Ascending aorta (tissue), 2 donors: ENCODE measurements at places on chromosomes 11 and 22.

- no peak for DNase-seq
Measured at GRCh38 chr22:30185549-30185948, 61.0 kb downstream of the LIF start.

DNA sequence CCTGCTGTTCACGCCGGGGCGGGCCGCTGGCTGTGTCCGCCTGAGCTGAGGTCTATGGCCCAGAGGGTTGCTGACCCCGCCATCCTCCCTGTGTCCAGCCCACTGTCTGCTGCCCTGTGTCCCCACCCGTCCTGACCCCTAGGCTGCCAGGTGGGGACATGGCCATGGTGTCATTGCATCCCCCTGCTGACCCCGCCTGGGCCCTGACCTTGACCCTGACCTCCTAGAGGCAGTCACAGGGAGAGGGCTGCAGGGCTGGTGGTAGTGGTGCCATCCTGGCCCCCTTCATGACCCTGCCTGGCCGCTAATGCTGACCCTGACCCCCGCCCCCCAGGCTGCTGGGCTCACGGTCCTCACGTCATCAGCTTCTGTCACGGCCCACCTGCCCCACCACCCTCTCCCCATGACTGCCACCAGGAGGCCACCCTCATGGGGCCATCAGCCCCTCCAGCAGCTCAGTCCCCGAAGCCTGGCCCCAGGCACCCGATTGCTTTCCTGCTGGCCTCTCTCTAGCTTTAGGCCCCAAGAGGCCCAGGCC, 285.9 kb downstream of the BRD1 start:
- peak; percentile 53 for DNase-seq

DNA sequence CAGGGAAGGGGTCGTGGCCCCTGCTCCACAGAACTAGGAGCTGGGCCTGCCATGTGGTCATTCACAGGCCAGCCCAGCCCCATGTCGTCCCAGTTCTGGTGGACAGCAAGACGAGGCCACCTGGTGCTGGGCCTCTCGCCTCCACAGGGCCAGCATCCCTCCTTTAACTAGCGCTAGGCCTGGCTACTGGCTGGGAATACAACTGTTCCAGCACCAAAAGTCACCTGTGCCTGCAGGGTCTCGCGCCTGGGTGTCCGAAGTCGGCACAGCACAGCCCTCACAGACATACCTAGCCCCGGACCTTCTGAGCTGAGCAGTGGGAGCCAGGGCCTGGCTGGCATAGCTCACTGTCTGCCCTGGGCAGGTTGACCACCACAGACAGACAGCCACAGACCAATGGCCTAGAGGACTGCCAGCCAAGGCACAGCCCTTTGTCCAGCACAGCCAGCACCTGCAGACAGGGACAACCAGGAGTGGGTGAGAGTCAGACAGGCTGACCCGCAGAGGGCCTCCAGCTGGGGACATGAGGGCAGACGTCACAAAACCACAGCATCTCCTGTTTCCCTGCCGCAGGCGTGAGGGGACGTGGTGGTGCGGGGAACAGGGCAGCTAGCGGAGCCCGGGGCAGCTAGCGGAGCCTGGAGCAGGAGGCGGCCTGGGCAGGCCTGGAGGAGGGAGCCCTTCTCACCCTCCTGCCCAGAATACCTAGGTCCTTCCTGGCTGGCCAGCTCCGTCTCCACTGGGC, 27.2 kb upstream of the TH start:
- no peak for DNase-seq

DNA sequence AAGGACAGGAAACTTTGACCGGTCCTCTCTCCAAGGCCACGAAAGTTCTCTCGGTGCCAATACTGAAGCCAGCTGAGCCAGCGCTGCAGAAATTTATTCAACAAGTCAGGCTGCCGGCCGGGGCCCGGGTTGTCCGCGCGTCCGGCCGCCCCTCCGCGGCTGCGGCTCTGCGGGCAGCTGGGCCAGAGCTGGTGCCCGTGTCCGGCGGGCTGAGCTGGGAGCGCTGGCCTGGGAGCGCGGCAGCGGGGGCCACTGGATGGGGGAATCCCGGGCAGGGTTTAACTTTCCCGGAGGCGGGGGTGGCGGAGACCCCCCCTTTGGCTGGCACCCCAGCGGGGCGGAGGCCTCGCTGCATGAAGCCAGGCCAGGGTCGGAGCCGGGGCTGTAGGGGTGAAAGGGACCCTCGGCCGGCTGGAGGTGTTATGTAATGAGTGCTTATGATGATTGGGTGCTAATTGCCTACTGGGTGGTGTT, 12.3 kb upstream of the CACNA1I start:
- DNase-seq, result no peak

DNA sequence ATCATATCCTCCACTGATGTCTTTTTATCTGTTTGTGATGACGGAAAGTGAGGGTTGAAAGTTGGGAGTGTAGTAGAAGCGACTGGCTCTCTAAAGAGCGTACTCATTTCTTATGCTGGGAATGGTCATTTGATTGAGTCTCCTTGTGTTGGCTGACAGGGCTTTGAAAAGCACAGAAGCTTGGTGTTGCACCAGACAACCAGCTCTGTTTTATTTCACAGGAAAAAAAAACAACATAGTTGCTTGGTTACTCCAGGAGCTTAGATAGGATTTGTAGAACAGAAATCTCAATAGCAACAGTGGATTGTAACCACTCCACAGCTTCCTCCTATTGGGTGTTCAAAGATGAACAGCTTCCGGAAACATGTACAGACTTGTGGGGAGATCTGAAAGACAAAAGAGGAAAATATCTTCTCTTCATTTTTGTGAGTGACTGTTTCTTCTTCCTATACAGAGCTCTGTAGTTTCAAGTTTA, 2.7 kb downstream of the RBM14 start:
- DNase-seq, result no peak

GRCh38 chr11:9834291-9834690, 170.4 kb downstream of the SWAP70 start:
- DNase-seq, result no peak

- DNase-seq, result no peak
Measured at GRCh38 chr11:111723595-111723994, 42.6 kb downstream of the PPP2R1B start.

GRCh38 chr11:18324381-18324780, 2.0 kb downstream of the GTF2H1 start:
- no peak for DNase-seq

- no peak for DNase-seq
Measured at GRCh38 chr22:26023104-26023775, 146.0 kb upstream of the SEZ6L start.

- DNase-seq, result no peak
Measured at GRCh38 chr11:68617925-68618809, 66.2 kb upstream of the GAL start.

DNA sequence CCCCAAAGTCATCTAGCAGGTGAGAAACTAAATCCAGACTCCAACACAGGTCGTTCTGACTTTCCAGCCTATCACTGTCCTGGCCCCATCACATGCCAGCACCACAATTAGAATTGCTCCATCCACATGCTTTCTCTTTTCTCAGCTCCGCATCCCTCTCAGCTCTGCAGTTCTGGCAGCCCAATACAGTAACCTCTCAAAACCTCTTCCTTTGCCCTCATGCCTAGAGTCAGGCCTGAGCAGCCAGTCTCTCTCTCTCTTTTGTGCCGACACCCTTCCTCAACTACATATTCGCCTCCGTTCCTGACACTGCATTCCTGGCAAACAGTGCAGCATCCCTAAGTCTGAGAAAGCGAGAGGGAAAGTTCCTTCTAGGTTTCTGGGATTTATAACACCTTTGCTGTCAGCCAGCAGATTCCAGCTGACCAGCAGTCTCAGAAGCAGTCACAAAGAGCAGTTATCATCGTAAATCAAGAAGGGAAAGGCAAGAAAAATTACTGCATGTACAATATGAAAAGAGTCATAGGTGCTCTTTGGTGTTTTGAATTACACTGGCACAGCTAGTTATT, 258.0 kb downstream of the FAT3 start:
- no peak for DNase-seq

DNA sequence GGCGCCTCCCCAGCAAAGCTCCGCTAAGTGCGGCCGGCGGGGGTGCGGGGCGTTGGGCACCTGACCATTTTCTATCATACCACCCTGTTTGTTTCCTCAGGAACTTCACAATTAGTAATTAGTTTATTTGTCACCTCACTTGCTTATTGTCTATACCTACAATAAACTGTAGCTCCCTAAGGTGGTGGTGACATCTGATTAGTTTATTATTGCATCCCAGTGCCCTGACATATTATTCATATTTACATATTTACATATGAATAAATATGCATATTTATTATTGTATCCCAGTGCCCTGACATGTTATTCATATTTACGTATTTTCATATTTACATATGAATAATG, 24.7 kb upstream of the SORL1 start:
- no peak for DNase-seq

GRCh38 chr11:128840783-128841182, 26.3 kb downstream of the KCNJ1 start:
- DNase-seq, result no peak

GRCh38 chr11:65739022-65739421, 18.4 kb upstream of the RNASEH2C start:
- DNase-seq, result no peak

- no peak for DNase-seq
Measured at GRCh38 chr22:23242473-23243001, 62.2 kb downstream of the BCR start.

- no peak for DNase-seq
Measured at GRCh38 chr11:110026858-110027626, 66.2 kb upstream of the ZC3H12C start.

GRCh38 chr11:60710482-60710881, 11.1 kb downstream of the MS4A8 start:
- DNase-seq, result no peak

- DNase-seq, result no peak
Measured at GRCh38 chr11:77111277-77111676, 8.6 kb downstream of the OMP start.

- no peak for DNase-seq
Measured at GRCh38 chr22:42437488-42438292, 5.5 kb upstream of the NFAM1 start.

DNA sequence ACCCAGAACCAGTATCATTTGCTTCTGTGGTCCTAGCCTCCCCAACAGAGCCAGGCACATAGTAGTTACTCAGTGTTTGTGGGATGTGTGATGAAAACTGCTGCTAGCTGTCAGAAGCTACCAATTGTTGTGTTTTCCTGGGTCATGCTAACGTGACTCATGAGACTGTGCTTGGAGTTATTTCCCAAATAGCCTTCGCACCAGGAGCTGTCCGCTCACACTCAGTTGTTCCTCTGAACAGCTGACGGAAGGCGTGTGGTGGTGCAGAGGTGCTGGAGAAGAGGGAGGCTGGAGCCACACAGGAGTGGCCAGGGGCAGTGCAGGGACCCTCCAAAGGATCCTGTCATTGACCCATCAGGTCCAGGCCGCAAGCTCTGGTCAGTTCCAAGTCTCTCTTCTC, 53.9 kb upstream of the TBCEL start:
- no peak for DNase-seq

DNA sequence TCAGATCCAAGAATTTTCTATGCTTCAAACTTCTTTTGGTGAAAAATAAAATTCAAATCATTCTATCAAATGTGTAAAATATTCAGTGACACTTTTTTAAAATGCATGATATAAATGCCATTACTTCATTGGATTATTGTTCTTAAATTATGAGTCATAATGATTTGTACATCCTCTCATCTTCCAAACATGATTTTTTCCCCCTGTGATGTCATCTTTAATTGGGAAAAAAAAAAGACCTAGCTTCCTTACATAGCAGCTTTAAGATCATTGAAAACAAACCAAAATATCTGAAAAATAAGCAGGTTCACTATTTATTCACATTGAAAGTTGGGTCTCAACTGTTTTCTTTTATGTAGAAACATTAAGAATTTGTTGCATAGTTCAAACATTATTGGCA, 1549.4 kb downstream of the LRRC4C start:
- DNase-seq, result no peak

DNA sequence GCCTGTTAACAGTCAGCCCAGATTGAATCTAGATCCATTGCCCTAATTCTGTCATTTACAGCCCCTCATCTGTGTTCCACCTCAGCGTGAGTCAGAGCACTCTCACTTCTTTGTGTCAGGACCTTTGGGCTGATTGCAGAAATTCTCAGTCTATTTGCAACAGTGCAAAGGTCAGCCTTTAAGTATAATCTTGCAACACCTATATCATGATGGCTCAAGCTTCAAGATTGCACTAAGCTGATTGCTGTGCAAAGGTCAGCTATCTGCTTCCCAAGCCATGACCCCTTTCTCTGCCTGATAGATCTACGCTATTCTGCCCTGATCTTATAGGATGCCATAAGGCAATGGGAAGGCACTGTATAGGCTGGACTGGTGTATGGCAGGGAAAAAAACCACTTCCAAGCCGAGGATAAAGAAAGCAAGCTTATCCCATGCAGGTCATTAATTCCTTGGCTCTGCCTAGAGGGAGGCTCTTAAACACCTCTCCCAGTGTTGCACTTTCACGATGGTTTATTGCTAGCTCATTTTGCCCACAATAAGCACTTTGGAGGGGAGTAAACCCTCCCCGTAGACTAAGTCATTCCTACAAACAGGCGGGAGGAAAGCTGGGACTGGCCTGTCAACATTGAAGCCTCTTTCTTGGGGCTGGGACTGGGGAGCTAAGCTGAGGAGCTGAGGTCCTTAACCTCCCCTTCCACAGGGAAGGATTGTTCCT, 100.6 kb downstream of the RRAS2 start:
- no peak for DNase-seq

DNA sequence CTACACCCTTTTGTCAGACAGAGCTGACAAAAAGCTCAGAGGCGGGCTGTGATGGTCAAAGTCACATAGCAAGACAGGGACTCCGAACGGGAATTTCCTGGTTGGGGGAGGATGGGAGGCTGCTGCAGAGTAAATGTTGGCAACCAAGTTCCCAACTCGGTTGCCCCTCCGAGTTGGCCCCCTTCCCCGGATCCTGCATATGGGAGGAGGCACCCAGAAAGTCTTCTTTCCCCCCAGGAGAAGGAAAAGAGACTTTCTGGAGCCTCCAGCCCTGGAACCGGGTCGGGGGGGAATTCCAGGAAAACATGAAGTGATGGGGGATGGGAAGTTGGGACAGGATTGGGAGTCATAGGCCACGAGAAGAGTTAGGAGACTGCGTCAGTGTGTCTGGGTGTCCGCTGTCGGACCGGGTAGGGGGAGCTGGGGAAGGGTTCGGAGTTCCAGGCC, 614 bp downstream of the SELENOM start:
- DNase-seq, result peak; percentile 80

DNA sequence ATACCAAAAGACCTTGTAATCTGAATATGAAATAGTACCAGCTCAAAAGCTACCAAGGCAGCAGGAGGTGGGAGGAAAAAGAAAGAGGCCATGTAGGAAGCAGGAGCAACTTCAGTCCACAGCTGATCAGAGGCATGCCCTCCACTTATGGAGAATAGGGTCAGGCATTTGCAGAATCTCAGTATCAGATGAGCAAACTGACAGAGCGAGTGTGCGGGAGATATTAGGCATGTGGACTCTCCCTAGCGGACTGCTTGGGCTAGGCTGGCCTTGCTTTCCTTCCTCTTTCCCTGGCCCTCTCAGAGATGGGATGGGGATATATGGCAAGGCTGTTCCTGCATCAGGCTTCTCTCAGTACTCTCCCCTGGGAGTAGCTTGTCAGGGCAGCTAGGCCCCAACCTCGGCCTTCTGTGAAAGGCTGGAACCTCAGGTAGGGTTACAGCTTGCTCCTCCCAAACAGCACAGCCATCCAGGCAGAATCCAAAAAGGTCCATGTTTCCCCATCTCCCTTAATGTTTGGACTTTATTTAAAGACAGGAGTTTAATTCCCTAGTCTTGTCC, 37.0 kb downstream of the ETS1 start:
- no peak for DNase-seq
